Activated naive CD4-positive, alpha-beta T cell treated with anti-CD3 and anti-CD28 coated beads for 36 hours (primary cell): ENCODE measurements at places on chromosomes 12 and 14. TPM values are rescaled to one million over a fixed set of nuclear protein-coding genes. Genes with fewer than 3 reads are reported as not detected.

MYH6 gene
- not detected for total RNA-seq

SYNDIG1L gene
- not detected for total RNA-seq

CRIP1 gene
- total RNA-seq = 67.3 TPM

IFNG-AS1 gene
- 1.2 TPM for total RNA-seq

DLGAP5 gene
- 117 TPM for total RNA-seq

KERA gene
- not detected for total RNA-seq

CIROP gene
- total RNA-seq = not detected

SETD3 gene
- 43.3 TPM for total RNA-seq

ANO4 gene
- total RNA-seq = not detected

MYO1H gene
- total RNA-seq = not detected

DTX1 gene
- 8.3 TPM for total RNA-seq

XRCC3 gene
- 50.4 TPM for total RNA-seq

PPP2R5C gene
- total RNA-seq = 294 TPM

TSPAN8 gene
- total RNA-seq = not detected

JAG2 gene
- total RNA-seq = 3.6 TPM

FAM234B gene
- 7.4 TPM for total RNA-seq

TESPA1 gene
- 43.9 TPM for total RNA-seq

TMEM119 gene
- total RNA-seq = not detected

POTEM gene
- total RNA-seq = not detected

SLC6A12 gene
- total RNA-seq = 0.21 TPM

LBHD2 gene
- total RNA-seq = not detected

RNF212B gene
- not detected for total RNA-seq

EPYC gene
- not detected for total RNA-seq

CCDC92 gene
- 3.7 TPM for total RNA-seq

SDR9C7 gene
- total RNA-seq = not detected

OR11H12 gene
- total RNA-seq = not detected

MIP gene
- not detected for total RNA-seq

HCAR2 gene
- total RNA-seq = not detected

SLC10A1 gene
- total RNA-seq = not detected

IAPP gene
- total RNA-seq = not detected

MYL2 gene
- not detected for total RNA-seq

GLIPR1L2 gene
- total RNA-seq = 0.33 TPM

PGF gene
- not detected for total RNA-seq

TAS2R46 gene
- total RNA-seq = 0.27 TPM
